ENCODE measurements at places on chromosomes 3 and 15.
A peak's percentile ranks its signal among the peaks of the same experiment; 100 is the strongest.

- DNase-seq = no peak
Observed at GRCh38 chr3:52805270-52806039, 10.9 kb downstream of the ITIH3 start.

DNA sequence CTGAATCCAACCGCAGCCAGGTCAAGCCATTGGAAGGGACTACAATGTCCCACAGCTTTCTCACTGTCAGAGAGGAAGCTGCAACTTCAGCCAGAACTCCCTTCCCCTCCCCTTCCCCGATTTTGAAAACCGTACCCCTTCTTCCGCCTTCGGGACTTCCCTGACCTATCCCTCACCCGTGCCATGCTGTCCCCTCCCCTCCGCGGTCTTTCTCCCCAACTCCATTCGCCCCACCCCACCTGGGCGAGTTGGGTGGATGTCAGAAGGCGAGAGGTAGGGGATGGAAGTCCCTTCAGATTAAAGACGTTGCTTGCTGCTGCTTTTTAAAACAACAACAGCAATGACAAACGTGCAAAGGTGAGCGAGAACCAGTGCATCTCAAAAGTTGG lies 723 bp downstream of the CPNE4 start:
- DNase-seq = no peak

GRCh38 chr3:62615258-62615849 lies 242.0 kb upstream of the FEZF2 start:
- DNase-seq = no peak

GRCh38 chr15:75030023-75030413 lies 6.6 kb downstream of the PPCDC start:
- no peak for DNase-seq

- no peak for DNase-seq
Observed at GRCh38 chr3:169657351-169658124, 6.0 kb downstream of the MECOM start.

GRCh38 chr3:67037615-67038014 lies 39.5 kb downstream of the KBTBD8 start:
- no peak for DNase-seq

DNA sequence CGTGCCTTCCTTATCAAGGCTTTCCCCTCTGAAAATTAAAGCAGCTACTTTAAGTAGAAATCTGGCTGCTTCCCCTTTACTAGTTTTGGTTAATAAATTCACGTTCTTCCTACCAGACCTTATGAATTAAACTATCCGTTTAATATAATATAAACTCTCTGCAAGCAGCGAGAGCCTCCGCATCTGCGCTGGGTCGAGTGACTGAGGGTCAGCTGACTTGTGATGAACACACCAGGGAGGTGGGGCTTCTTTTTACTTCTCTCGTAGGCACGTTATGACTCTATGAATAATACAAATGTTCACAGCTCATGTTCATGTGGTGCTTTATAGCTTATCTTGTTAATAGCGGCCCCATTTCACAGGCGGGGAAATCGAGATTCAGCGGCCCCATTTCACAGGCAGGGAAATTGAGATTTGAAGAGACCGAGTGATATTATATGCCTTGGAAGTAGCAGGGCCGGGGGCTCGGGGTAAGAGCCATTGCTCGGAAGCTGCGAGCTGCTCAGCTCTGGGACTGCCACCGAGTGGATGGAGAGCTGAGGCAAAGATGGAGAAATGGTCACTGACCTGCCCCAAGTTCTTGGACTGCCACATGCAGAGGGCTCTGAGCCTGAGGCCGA lies 8.3 kb downstream of the MUC4 start:
- DNase-seq = no peak

- no peak for DNase-seq
Observed at GRCh38 chr15:100909565-100909964, 9.6 kb upstream of the LRRK1 start.

DNA sequence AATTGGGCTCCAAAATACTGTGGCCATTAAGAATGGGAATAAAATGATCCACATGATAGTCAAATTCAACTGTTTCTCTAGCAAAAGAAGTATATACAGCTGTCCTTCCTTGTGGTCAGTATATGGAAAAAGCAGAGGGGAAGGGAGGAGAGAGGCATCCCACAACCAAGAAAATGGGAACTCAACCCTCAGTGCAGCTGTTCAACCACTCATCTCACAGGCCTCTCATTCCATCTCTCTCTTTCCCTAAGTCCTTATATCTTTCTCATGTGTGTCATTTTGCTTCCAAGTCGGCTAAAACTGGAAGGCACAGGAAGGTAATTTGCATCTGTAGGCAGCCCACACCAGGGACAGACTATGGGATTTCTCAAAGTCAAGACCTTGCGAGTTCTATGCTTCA lies 27.5 kb downstream of the AVEN start:
- DNase-seq = no peak

DNA sequence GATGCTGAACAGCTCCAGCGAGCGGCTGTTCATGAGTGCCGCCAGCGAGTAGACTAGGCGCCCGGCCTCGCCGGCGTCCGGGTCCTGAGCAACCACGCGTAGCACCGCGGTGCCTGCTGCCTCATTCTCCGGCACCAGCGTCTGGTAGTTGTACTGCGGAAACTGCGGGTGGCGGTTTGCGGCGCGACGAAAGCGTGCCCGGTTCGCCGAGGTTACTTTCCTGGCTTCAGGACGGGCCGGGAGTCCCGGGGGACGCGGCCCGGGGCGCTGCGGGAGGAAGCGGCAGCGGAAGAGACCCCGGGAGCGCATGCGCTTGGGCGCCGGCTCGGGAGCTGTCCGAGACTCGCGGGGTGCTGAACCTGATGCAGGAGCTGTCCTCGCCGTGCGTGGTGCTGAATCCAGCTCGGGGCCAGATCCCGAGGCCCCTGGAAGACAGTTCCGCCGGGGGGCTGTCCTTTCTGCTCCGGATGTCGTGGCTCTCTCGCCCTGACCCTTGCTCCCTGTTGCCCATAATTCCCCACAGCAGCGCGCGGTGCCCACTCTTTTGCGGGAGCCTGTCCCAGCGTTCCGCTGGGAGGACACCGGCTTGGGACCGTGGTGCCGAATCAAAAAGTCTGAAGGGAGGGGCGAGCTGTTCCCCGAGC lies 1.1 kb downstream of the CELSR3 start:
- peak; percentile 58 for DNase-seq

GRCh38 chr15:76084256-76084655 lies 24.5 kb downstream of the TMEM266 start:
- DNase-seq = no peak

DNA sequence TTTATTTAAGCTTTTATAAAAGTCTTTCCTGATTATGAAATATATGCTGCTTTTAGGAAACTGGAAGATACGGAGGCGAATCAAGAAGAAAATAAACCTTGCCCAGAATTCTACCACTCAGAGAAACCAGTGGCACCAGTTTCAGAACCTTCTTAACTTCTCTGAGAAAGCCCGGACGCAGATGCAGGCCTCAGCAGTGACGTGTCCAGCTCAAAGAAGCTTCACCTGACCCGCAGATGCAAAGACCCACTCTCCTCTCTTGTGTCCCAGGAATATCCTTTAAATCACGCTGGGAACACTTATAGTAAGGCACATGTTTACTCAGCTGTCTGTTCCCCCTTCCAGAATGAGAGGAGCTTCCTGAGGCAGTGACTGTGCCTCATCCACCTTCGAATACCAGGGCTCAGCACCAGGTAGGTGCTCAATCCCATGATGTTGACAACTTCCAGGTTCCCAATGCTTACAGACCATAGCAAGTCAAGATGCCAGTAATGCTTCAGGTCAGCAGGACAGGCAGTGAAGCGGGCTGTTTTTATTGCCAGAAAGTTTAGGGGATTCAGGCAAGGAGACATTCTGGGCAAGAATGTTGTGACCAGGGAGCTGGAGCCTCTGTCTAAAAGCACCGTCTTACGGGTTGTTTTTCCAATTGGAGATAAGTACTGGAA lies 39.9 kb upstream of the LDHAL6B start:
- no peak for DNase-seq

GRCh38 chr3:50655009-50655830 lies 19.5 kb upstream of the DOCK3 start:
- peak; percentile 20 for DNase-seq

DNA sequence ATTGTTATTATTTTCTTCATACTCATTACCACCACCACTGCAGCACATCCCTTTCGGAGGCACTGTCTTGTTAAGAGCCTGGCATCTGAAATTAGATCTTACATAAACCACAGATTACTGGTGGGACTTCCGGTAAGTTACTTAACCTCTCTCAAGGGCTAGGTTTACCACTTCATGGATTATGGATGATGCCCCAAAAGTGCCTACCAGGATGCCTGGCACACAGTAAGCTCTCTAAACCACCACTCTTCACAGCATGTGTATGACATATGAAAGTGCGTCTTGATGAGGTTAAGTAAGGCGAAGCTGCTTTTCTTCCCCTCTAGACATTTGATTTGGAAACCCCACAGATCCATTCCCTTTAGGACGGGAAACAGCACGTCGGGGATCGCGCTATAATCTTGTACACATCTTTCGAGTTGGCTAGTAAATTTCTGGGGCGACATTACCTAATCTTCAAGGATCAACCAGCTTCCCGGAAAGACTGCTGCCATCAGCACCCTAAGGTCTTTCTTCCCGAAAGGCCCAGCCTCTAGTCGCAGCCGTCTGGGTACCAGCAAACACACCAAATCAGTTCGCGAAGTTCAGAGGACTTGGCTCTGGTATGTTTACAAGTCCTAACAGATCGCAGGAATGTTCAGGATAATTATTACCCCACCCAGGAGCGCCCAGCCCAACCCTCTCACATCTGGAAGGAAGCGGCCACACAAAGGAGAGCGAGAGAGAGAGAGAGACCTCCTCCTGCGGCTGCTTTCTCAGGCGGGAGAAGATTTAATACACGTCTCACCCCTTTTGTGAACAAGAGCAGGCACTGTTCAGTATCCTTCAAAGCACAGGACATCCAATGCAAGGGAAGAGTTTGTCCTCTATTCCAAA lies 155.1 kb upstream of the FRMD4B start:
- DNase-seq = no peak

DNA sequence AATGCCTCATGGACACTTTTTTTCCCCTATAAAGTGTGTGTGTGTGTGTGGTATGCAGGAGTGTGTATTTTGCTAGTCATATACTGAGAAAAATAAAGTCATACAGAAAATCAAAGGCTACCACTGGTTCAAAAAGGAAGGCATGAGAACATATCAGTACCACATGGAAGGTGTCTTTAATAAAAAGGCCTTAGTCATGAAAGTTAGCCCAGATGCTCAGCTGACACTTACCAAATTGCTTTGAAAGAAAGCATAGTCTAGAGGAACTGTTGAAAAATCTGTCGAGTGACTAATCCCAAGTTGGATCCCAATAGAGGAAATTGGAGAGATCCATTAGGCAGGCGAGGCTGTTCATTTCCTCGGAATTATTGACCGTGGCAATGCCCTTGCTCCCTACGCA lies 432.9 kb upstream of the CFAP20DC start:
- DNase-seq = no peak

- no peak for DNase-seq
Observed at GRCh38 chr15:68704496-68705021, 116.1 kb downstream of the ANP32A start.

DNA sequence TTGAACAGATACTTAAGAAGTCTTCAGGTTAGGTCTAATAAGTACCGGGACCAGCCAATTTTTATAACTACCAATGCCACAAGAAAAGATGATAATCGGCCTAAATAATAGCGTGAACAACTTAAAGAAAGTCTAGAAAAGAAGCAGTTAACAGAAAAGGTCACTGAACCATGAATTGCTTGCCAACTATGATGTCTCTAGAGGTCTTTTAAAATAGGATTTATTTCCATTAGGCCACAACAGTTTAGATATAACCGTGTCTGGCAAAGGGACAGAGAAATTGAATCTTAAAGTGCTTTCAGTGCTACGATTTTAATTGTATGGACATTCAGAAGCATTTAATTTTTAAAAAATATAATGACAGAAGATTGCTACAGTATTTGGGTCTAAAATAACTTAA lies 1070.4 kb downstream of the ROBO1 start:
- no peak for DNase-seq

DNA sequence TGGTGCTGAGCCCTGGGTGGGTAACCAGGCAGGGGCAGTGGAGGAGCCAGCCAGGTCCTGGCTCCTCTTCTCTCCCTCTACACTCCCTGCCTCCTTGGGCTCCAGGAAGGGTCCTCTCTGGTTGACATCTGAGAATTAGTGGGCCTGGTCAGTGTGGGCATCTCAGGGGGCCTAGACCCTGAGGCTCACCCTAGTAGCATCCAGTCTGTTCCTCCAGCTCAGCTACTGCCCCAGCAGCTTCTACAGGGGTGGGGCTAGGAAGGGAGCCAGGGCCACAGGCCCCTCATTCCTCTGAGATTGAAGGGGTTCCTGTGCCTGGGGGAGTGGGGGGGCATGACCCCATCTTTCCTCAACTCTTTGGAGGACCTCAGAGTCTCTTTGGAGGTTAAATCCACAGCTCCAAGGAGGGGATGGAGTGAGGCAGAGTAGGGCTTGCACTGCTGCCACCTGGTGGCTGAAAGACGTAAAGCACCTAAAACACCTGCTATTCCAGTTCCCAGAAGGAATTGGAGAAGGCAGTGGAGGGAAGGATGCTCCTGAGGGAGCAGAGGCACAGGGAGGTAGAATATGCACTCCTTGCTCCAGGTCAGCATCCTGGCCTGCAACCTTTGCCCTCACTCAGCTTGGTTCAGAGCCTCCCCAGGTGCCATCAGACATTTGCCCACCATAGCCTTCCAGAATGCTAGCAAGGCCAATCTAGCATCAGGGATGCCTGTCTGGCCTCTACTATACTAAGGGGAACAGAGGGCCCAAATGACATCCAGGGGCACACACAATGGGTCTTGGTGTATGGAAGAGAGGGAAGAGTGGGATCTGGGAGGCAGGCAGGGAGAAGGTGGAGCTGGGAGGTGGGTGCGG lies 25.1 kb downstream of the C3orf18 start:
- DNase-seq = peak; percentile 68

- DNase-seq = no peak
Observed at GRCh38 chr3:61997101-61997500, 376.2 kb downstream of the FEZF2 start.

DNA sequence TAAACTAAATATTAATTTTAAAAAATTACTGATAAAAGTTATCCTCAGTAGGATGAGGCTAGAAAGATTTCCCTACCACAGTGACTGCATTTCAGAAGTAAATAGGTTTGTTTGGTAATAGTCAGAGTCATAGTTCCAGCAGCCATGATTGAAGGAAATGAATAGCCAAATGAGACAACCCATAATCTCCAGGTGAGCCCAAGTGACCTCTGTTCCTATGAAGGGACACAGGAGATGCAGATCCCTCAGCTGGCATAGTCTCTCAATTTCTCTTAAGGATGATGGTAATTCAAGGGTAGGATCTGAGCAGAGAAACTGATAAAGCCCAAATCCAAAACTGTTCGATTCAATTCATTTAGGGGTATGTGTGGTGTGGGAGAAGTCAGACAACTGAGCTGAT lies 461.8 kb downstream of the RAP2B start:
- no peak for DNase-seq

Data from stimulated activated CD4-positive, alpha-beta T cell treated with anti-CD3 and anti-CD28 coated beads, Interleukin-12 subunit alpha, Interleukin-12 subunit beta, amount 100 ng/mL, for 48 hours (primary cell).